ENCODE measurements at places on chromosomes 6 and 20. TPM values are rescaled to one million over a fixed set of nuclear protein-coding genes. Genes with fewer than 3 reads are reported as not detected.

Gene TFAP2A
- total RNA-seq: 19.1 TPM

DNA sequence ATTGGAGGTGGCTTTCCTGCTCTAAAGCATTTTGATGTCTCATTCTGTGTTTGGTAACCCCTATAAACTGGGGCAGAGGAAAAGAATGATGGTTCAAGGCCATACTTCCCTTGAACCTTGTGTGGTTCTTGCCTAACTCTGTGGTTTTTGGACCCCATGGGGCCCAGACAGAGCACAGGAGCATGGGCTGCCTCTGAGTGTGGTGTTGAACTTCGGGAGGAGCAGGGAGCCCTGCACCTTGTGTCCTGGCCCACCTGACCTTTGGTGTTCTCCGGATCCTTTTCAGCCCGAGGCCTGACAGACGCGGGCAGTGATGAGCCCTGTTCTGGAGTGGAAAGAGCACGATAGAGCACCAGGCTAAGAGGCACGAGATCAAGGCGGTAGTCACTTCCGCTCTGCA, 18.8 kb downstream of the TMEM74B start:
- no peak for DNase-seq

DNA sequence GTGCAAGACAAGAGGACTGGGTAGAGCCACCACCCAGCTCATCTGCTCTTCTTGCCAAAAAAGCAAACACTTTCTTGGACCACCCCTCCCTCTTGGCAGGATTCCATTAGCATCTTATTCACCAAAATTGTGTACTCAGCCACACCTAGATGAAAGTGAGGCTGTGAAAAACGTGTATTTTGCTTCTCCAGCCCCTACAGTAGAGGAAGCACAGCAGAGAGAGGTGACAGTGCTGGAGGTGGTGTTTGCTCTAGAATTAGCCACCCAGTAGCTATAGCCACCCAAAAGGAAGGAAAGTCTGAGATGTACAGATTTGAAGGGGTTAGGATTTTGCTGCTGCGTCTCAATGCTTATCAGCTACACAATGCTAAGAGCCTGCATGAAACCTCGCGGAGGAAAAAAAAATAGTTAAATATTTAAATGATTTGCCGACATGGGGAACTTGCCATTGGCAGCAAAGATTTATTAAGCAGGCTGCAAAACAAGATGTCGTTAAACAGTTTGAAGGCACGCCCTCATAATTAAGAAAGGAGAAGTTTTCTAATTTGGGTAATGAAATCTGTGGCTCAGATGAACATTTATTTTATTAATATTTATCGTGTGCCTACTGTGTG, 287.3 kb downstream of the ZNF217 start:
- DNase-seq: no peak

DNA sequence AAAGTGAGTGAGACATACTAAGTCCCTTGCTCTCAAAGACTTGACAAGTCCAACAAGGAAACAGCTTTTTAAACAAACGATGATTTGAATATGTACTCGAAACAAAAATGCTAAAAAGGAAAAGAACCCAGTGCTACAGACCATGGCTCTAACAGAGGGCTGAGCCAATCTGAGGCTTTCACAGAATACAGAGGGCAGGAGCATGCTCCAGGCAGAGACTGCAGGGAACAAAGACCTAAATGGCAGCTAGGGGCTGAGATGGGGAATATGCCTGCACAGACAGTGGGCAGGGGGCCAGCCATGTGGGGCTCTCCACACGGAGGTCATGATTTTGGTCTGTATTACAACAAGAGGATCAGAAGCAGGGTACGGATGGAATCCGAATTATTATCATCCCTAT, 31.1 kb upstream of the C6orf118 start:
- no peak for DNase-seq

Gene OR2H1
- not detected for total RNA-seq

GRCh38 chr20:62025832-62026563, 39.7 kb downstream of the TAF4 start:
- peak; percentile 19 for DNase-seq

Gene ETV7
- 0.58 TPM for total RNA-seq

Gene CFAP61
- not detected for total RNA-seq

All from A673 (cell line).